ENCODE measurements at places on chromosomes 5 and 9.

- peak; percentile 65 for DNase-seq
Measured at GRCh38 chr5:124706729-124707361, 39.6 kb downstream of the ZNF608 start.

DNA sequence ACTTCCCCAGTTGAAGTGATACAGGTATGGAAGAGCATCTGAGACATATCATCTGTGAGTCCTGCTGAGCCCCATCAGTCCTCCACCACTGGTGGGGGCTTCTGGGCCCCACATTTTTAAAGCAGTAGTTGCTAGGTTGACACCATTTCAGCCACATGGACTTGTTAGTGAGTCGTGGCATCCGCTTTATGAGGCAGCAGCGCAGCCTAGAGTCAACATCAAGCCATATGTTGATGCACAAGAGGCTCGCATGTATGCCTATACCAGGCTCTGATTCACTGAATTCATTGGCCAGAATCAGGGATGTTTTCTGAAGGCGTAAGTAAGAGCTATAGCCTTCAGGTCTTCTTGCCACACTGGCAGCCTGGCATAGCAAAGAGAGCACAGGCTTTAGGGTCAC lies 26.8 kb downstream of the ZNF346 start:
- DNase-seq, result no peak

DNA sequence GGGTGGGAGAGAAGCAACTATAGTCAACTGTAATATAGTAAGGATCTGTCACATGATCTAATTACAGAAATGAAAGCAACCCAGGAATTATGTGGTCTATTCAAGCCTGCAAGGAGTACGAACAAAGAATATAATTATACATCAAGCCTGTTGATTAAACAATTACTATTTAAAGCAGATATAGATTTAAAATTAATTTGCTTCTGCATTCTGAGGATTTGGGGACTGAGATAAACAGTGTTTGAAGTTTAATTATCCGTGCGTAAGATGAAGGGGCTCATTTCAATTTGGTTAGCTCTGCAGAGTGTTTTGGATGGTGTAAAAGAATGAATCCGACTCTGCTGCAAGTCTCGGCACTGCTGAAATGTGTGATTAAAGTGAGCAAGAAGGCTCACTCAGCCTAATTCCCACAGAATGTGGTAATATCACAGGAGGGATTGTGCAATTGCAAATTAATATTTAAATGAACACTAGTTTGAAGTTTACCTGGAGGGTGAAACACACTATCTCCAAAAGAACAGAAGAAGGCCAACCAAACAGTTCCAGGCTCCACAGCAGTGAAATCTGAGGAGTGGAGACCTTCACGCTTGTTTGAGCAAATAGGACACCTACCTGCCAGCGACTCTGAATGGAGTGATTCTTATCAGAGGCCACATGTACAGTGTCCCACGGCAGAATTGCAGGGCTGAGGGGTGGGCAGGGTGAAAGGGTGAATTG lies 420.6 kb upstream of the SLC30A5 start:
- no peak for DNase-seq

GRCh38 chr5:96904054-96904931 lies 28.0 kb downstream of the ERAP2 start:
- DNase-seq, result no peak

GRCh38 chr5:53366245-53366644 lies 114.2 kb upstream of the FST start:
- no peak for DNase-seq
